ENCODE measurements at places on chromosomes 1 and 21. TPM values are rescaled to one million over a fixed set of nuclear protein-coding genes. Genes with fewer than 3 reads are reported as not detected.

The OR2M3 gene
- not detected for total RNA-seq

- DNase-seq, result no peak
Measured at GRCh38 chr1:27335506-27336422, 6.1 kb upstream of the SYTL1 start.

The EPHA2 gene
- total RNA-seq, result 0.29 TPM

- no peak for DNase-seq
Measured at GRCh38 chr1:17664322-17664721, 90.8 kb upstream of the ACTL8 start.

- no peak for DNase-seq
Measured at GRCh38 chr1:203842559-203842876, 18.9 kb upstream of the SNRPE start.

DNA sequence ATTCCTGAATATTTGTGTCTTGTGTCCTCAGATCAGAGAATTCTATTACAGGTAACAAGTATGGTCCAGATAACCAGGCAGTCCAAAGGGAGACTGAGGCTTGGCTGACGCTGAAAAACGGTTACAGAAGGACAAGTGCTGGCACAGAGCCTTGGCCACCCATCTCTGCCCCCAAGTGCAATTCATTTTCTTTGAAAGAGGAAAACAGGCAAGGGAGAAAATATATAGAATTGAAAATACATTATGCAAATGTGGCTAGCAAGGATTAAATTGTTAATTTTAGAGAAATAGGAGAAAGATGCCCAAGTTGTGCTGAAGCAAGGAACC lies 1.2 kb downstream of the SORT1 start:
- no peak for DNase-seq

The SLC44A3 gene
- total RNA-seq, result not detected

GRCh38 chr1:172977296-172978017 lies 73.3 kb downstream of the TNFSF18 start:
- no peak for DNase-seq

DNA sequence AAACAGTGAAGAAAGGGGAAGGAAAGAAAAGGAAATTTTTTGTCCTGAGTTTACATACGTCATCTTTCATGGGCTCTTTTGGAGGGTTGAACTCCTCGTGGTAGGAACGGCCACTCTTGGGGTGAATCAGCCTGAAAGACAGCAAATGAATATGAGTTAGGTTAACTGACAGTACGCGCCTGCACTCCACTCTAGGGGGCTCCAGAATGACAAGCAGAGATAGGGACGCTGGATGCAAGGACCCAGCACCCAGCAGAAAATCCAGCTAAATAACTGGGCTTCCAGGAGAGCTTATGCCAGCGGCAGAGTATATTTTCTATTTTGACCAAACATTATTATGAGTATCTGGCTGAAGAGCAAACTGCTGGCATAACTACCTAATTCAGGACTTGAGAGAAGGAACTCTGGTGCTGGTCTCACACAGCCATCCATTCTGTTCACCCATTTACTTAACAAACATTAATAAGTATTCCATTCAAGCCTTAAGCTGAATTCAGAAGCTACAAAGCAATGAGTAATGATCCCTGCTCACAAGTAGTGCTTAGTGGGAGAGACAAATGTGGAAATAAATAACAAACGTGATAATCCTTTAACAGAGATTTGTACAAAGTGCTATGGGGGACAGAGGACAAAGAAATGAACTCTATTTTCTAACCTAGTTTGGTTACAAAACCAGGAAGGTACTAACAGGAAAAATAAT lies 22.1 kb downstream of the AK2 start:
- DNase-seq, result no peak

GRCh38 chr1:2948751-2949680 lies 72.3 kb upstream of the ACTRT2 start:
- DNase-seq, result no peak

DNA sequence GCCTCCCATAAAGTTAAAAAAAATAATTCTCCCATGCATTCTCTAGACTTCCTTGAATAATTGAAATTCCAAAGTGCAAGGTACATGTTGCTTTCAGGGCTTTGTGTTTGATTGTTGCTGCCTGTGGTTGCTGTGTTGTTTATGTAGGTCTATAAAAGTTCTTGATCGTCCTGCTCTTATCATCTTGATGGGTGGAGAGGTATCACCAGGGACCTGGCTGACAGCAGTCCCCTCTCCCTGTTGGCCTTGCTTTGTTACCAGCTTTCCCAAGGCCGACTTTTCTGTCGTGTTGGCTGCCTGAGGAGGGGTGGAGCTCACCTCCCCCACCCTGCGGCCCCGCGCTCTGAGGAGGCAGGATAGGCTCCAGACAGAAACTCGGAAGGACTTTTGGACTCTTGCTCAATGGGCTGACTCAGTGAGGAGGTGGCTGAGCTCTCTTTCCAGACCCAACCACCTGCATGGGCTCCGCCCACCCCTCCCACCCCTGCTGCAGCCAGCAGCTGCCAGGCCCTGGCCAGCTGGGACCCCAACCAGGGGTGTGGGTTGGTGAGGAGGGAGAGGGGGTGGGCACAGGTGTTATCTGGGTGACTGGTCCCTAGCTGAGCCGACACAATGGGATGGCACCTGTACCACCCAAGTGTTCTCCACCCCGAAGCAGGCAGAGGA lies 2.0 kb downstream of the INAVA start:
- DNase-seq, result no peak

The GOLT1A gene
- total RNA-seq, result not detected

DNA sequence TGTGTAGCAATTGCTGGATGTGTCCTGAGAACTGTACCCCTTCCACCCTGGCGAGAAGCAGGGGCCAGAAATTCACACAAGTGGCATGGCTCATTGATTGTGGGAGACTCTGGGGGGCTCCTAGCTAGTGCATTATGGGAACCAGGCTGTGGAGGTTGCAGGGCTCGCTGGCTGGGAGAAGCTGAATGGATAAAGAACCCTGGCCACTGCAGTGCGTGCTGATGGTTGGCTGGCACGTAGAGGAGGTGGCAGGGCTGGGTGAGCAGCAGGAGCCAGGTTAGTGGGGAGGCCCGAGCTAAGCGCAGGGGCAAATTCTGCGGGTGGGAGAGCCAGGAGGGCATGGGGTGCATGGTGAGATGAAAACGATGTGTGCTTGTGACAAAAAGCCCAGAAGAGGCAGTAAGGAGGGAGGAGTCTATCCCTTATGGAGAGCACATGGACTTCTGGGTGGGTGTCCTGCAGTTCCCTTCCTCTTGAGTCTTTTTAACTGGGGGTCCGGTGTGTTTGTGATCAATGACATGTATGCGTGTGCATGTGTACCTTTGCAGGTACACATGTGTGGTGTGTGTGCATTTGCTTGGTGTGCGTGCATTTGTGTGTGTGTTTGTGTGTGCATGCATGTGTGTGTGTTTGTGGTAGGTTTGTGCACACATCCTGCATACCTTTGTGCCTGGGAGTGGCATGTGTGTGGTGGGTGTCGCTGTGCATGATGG lies 3.6 kb downstream of the GUK1 start:
- DNase-seq, result no peak

GRCh38 chr1:75492011-75492410 lies 118.9 kb downstream of the SLC44A5 start:
- no peak for DNase-seq

The OR2T2 gene
- total RNA-seq, result not detected

- no peak for DNase-seq
Measured at GRCh38 chr21:44947930-44948331, 8.1 kb downstream of the SLX9 start.

DNA sequence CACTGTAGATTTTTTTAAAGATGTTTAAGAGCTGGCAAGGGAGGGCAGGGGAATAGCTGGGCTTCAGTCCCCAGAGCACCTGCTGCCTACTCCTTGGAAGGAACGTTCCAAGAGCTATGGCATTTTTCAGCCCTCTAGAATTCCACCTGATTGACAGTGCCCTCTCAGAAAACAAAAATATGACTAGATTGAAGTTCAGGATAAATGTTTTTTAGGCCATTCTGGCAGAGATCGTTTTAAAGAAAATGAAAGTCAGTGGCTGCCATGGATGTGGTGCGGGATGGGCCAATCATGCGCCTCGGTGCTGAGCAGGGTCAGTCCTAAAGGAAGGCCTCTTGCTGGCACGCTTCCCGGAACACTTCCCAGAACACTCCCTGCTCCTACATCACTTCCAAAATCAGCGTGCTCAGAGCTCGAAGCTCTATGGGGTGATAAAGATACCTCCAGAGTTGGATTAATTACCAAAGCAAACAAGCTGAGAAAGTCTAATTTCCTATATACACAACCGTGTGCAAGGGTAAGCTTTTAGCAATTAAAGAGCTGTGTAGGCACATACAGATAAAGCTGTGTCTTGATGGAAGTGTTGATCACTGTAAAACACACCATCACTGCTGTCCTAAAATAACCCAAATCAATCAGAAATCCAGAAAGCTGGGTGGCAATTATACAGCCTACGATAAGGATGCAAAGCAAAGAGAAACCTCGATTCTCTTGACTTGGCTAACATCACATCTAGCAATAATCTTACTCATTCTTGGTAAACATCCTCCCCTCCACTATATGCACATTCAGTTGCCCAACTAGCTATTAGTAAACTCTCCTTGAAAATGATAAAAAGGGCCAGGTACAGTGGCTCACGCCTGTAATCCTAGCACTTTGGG lies 34.6 kb downstream of the TGFBR3 start:
- no peak for DNase-seq
